ENCODE measurements at places on chromosomes 11 and 22.

DNA sequence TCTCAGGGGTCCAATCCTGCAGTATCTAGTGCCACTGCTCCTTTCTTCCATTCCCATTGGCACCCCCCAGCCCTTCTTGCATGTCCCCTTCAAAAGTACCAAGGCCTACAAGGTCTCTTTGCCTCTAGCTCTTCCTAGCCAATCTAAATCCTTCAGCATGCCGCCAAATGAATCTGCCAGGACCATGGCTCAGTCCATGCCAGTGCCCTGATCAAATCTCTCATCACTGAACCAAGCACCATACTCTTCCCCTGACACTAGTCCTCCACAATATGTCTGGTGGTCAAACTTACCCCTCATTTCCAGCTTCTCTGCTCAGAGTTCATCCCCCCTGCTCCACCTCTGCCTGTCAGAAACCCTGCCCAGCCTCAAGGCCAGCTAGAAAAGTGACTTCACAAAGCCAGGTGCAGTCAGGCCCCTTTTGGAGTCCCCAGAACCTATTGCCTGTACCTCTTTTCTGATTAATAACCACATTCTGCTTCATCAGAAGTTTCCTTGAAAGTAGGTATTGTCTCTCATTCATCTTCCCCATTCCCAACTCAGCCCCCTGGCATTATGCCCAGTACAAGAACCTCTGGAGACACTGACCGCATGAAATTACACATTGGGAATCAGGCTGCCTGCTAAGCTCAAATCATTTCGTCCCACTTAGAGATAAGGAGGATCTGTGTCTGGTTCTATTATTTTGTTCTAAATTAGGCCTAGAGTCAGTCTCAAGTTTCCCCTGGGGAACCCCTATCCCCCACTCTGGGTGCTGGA, 11.4 kb downstream of the FEN1 start:
- DNase-seq, result no peak

DNA sequence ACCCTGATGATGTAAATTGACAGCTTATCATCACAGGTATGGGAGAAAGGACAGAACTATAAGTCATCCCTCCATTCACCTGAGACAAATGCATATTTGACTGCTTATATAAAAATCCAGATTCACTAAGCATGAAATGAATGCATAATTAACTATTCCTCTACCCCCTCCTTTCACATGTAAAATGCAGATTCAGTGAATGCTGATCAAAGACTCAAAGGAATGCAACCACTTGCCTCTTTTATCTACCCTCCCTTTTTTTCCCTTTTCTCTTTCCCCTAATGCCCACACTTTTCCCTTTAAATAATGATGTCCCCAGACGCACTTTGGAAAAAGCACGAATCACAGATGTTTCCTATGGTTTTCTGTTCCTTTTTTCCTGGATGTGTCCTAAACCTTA, 4.5 kb upstream of the PLAAT4 start:
- DNase-seq, result no peak

GRCh38 chr11:31798554-31799434, 12.3 kb downstream of the PAX6 start:
- DNase-seq, result no peak

- DNase-seq, result peak; percentile 88
Observed at GRCh38 chr11:65421794-65422632, 585 bp upstream of the NEAT1 start.

GRCh38 chr11:86046116-86046515, 22.8 kb downstream of the PICALM start:
- DNase-seq, result no peak
